ENCODE measurements at places on chromosomes 4 and X.

- DNase-seq, result no peak
Measured at GRCh38 chrX:40104985-40105834, 7.5 kb upstream of the BCOR start.

DNA sequence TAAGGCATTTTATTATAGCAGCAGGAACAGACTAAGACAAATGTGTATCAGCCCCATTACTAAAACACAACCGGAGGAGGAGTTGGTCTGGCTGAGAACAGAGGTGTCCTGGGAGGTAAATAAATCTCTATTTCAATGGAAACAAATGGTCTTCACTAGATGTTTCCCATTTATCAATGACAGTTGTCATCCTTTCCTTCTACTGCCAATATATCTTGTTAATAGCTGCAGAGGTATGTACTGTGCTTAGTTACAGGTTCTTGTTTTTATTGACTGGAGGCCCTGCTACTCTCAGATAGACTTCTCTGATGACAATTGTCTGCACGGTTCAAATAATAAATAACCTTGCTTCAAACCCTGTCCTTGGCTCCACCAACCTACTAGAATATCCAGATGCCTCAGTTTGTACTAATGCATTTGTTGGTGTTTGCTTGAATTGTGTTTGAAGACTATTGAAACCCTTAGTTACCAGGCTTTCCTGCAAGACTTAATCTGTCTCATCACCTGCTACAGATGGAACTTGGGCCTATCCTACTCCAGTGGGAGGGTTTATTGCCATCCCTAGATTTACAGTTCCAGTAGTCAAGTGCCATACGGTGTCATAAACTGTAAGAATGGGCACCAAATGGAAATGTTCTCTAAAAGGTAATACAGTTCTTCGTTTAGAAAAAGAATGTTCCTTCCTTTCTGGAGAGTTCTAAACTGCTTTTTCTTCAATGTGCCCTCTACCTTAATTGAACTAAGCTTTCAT is 29.8 kb upstream of the HPGDS start:
- no peak for DNase-seq

DNA sequence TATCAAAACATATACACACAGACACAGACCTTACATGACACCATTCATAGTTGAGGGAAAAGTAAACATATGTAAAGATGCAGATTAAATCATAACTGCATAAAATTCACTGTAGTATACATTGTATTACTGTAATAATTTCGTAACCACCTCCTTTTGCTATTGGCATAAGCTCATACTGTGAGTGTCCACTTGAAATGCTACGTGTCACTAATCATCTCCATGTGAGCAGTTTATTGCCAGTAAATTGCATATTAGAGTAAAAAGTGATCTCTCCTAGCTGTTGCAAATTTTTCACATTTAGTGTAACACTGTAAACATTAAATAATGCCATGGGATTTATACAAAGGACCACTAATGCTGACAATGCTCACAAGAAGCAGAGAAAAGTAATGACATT is 256.7 kb upstream of the GNPDA2 start:
- DNase-seq, result no peak

- DNase-seq, result no peak
Measured at GRCh38 chrX:94751611-94752010, 1077.6 kb downstream of the FAM133A start.

DNA sequence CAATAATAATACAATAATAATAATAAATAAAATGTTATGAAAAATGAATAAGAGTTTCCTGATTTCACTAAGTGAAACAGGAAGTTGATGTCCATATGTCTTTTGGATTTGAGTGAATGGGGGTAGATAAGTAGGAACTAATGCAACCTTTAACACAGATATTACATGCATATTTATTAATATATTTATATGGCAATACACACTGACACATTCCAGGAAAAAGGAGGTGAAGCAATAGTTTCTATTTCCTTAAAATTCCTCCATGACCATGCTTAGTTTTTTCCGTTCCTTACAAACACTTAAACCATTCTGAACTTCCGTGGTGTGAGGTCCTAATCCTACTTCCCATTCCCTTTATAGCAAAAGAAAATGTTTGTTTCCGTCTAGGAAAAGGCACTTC is 48.3 kb downstream of the ATXN3L start:
- no peak for DNase-seq

- DNase-seq, result no peak
Measured at GRCh38 chr4:43271946-43272345, 379.4 kb downstream of the GRXCR1 start.

DNA sequence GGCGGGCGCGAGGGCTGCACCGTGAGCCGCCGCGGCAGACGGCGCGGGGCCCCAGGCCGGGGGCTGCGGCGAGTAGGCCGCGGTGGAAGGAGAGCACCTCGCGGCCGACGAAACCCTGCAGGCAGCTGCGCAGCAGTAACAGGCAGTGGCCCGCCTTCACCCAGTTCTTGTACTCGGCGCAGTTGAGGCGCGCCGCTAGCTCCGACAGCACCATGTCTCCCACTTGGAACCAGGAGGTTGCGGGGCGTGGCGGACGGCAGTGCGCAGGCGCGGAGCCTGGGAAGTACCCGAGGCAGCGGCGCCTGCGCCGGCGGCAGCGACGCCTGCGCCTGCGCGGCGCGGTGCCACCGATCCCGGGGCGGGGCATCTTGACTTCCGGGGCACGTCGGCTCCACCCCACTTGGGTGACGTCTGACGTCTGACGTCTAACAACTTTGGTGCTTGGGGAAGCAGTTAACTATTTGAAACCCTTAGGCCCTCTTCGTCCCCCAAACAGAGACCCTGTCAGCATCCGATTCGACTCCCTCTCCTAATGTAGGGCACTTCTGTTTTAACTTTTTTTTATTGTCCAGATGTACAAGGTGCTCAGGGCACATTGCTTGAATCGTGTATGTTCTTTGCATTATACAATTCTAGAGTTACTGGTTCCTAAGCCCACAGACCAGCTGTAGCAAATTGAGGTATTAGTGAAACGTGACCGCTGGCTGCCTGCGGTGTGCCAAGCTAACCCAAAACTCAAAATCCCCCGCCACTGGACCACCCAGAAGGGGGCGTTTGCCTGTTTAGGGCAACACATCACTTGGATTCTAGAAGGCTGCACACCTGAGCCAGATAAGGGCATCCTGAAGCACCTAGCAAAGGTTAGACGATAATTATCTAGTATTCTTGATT is at the start of gene CXorf38:
CXorf38 (minus strand) TSS at position 255 of the 891 bp plus-strand sequence; CDS start at position 214, 41 bp downstream.
- peak; percentile 97 for DNase-seq

GRCh38 chr4:173052439-173052838 is 116.2 kb upstream of the GALNT7 start:
- DNase-seq, result no peak
